ENCODE measurements at places on chromosomes 16 and 17.

- DNase-seq = no peak
Measured at GRCh38 chr16:56774016-56774680, 44.2 kb downstream of the NUP93 start.

DNA sequence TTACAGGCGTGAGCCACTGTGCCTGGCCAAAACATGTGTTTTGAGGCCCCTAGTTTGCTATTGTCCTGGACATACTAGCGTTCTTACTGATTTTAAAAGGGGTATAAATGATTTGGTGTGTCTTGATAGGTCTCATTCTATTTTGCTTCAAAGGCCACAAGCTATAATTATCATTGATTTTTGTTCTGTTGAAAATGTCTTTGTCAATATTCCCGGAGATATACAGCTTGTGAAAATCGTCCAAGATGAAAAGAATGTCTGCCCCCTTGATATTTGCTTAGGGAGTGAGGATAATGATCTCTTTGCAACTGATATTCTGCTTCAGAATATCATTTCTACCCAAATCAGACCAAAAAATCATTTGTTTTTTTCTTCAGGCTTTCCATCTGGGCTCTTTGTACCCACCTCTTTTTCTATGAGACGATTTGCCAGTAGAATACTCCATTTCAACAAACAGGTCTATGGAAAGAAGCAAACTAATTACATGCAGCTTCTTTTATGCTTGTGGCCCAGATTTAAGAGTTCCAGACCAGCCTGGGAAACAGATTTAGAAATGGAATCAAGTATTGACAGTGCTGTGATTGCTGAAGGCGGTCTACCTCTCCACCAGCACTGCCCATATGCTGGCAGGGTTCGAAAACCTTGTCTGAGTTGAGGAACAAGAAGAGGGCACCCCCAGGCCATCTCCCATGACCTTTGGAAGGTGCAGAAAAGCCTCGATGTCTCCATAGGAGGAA, 14.1 kb upstream of the ST6GALNAC1 start:
- no peak for DNase-seq

DNA sequence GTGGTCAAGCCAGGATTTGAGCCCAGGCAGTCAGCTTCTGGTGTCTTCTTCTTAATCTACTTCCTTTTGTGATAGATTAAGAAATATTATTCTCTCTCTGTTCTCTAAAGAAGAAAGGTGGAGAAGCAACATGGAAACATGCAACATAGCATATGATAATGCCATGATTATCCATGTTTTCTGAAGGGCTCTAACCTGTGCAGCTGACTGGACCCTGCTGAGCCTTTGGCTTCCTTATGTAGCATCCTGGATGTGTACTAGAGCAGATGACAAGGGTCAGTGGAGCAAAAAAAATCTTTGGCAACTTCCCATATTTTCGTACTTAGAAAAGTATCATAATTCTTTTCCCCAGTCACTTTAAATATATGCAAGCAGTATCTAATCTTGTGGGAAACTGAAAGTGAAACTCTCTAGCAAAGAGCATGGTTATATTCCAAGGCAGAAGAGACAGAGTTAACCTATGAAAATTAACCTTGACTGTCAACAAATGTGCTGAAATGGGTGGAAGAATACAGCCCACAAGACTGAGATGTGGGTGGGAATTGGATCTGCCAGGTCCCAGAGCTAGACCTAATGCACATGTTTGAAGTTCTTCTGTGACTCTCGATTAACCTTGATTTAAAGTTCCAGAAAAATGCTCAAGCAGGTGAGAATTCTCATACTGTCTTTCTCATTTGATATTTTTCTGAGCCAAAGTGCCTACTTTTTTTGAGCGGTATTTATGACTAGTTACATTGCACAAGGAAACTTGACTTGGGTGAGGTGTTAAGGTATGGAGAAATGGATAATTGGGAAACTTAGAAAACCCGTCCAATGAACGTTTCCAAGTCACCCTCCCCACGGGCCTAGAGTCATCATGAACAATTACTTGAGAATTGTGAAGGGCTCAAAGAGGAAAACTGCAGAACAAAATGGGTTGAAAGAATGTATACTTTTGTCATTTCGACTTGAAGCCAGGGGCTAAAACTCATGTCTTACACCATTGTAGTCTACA, 248.6 kb downstream of the FTO start:
- peak; percentile 30 for DNase-seq

DNA sequence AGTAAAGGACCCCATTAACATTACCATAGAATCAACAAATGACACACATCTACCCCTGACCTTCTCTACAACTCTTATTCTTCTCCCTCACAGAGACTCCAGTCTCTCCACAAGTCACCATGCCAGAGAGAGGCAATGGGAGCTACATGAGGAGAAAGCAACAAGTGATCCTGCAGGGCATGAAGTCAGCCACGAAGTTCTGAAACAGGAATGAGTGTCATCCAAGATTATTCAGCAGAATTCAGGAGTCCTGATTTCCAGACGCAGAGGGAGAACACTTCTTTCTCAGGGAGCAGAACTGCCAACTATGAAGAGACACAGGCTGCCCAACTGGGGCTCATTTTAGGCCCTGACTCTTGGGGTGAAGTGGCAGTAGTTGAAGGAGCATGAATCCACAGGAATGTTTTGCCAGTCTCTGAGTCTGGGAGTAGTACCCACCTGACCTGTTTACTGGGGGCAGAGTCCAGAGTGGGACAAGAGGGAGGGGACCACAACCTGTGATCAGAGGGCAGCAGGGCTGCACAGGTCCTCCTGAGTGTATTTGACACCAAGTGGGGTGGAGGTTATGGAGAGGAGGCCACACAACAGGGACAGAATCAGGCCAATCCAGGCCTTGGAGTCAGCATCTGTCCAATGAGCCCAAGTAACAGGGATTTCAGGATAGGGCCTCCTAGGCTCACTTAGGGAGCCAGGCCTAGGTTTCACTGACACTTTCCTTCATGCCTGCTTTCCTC, 2.4 kb upstream of the MTMR4 start:
- DNase-seq = no peak

- DNase-seq = no peak
Measured at GRCh38 chr17:48588528-48588927, 1.5 kb downstream of the HOXB3 start.

GRCh38 chr17:73645050-73645871, 1.0 kb upstream of the SDK2 start:
- DNase-seq = peak; percentile 86

- no peak for DNase-seq
Measured at GRCh38 chr17:6107791-6108190, 37.6 kb downstream of the WSCD1 start.

- DNase-seq = no peak
Measured at GRCh38 chr17:59800530-59800942, 92.2 kb downstream of the TUBD1 start.

- DNase-seq = no peak
Measured at GRCh38 chr17:44760474-44761308, 1.9 kb downstream of the ADAM11 start.

DNA sequence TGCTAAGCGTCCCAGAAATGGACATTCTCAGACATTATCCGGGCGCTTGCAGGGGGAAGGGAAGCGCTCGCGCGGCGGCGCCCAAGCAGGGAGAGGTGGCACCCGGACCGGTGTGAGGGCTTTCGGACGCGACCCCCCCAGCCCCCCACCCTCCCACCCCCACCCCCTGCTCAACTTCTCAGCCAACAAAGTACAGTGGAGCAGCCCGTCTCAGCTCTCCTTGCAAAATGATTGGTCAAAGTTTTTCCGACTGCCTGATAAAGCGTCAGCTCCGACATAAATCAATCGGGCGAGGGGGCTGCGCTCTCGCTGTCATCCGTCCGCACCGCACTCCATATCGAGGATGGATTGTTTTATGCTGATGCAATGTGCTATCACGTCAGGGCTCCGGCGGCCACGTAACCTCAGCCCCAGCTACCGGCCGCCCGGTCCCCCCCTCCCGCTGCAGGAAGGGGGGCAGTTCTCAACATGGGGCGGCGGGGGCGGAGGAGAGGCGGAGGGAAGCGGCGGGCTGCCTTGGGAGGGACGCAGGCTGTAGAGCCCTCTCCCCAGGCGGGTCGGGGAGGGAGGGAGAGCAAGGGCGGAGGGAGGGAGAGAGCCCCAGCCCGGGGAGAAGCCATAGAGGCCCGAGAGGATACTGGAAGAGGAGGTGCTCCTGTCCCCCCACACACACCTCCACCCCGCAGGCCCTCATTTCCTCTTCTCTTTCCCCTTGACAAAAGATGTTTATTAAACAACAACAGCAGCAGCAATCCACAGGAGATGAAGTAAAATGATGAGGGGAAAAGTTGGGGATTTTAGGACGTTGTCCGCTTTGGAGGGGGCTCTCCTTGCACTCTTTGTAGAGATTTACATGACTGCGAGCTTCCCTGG, at the start of gene HOXB9:
Gene HOXB9, minus strand, starts transcription at position 114 of the 873 bp plus-strand sequence. Its CDS starts 89 bp downstream, at position 25.
- no peak for DNase-seq

- DNase-seq = no peak
Measured at GRCh38 chr17:62937606-62938005, 28.4 kb upstream of the TANC2 start.

- DNase-seq = no peak
Measured at GRCh38 chr17:79201536-79202227, 127.1 kb downstream of the ENGASE start.

DNA sequence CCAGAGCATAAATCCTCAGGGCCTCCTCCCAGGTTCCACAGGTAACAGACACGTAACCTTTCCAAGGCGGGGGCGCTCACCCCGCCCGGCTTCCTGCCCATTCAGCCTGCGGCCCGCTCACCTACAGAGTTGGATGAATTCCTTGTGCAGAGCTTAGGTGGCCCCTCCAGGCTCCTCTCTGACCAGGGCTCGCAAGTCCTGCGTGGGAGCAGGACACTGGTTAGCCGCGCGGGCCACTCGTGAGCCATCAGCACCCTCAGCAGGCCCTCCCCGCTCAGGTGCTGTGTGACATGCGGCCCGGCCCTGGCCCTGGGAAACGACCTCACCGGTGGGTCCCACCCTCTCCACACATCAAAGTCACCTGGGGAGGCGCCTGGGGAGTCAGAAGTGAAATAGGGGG, 528 bp downstream of the TERB1 start:
- no peak for DNase-seq

DNA sequence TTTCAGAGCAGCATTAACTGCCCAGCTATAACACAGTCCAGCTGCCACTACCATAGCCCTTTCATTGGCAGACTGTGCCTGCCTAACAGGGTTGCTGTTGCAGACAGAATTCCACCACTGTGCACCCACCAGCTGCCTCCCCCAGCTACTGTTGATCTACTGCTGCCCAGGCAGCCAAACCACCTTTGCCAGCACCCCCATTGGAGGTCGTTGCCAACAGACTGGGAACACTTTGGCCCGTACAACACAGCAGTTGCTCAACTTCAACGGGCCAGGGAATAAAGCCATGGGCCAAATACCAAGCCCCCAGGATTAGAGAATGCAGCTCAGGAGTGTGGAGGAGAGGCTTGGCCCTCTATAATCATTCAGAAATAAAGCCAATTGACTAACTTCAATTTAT, 473.6 kb downstream of the CDH11 start:
- no peak for DNase-seq

- no peak for DNase-seq
Measured at GRCh38 chr16:1155353-1156054, 2.6 kb downstream of the CACNA1H start.

DNA sequence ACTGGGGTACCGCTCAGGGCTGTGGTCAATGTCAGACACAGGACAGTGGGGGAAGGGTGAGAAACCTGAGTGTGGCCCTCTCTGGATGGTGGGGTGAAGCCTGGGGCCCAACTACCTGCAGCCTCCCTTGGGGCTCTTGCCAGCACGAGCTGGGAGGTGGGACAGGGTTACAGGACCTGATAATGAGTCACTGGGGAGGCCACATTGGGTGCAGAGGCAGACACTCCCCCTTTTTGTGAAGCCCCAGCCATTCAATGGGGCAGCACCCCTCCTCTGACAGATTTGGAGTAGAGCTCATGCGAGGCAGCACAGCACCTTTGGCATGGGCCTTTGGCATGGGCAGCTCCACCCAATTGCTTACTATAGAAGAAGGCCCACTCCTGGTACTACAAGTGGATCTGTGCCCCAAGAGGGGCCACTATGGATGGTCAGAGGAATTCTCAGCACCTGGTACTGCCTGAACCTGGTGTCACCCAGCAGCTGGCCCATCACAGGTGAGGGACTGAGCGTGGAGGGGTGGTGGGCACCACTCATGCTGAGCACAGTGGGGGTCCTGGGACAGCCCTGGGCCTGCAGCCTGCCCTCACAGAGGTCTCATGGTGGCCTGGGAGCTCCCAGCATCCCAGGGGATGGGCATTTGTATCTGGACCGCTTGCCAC, 45.2 kb upstream of the SMPD3 start:
- DNase-seq = no peak

GRCh38 chr17:43546319-43547188, at the start of gene ETV4:
ETV4 (minus strand) TSS chr17:43546340; CDS start chr17:43545617, 723 bp downstream.
- DNase-seq = peak; percentile 71

GRCh38 chr17:67365738-67366192, 612 bp downstream of the PSMD12 start:
- no peak for DNase-seq

DNA sequence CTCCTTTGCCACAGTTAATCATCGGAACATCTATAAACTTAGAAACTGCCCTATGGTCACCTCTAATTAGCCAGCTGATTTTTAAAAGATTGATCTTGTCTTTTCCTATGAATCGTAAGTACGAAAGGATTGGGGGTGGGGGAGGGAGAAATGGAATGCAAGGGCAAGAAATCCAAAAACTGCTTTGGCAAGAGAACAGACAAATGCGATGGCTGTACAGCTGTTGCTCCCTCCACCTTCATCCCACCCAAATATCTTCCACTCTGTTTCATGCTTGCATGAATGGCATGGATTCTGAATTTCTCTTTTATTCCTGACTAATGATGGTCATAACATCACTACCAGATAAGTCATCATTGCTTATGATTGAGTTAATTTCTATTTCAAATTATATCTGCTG, 165.7 kb downstream of the STX8 start:
- no peak for DNase-seq

DNA sequence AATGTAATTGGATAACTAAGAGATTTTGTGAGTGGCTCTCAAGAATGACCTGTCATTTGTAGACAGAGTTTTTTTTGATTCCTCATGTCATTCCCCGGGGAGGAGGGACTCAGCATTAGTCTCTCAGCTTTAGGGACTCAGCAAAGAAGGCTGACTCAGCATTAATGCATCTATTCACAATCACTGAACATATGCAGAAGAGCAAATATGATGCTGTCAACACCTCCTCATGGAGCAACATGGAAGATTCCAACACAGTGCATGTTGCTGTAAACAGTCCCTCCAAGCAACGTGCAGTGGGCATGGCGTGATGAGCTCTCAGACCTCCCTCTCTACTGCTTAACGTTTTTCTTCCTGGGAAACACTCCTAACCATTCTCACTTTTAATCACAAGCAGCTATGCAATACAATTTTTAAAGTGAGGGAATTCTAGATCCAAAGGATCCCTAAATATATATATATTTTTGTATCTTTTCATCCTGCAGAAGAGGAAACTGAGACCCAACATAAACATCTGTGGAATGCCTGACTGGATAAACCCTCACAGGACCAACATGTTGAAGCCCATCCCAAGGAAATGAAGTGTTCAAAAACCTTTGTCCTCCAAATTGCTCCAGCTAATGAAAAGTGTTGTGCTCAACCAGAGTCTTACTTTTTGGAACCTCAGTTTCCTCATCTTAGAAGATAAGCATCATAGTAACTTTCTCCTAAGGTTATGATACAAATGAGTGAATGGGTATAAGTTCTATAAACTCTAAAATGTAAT, 38.9 kb downstream of the TMEM100 start:
- DNase-seq = no peak

- no peak for DNase-seq
Measured at GRCh38 chr16:2166263-2167067, 10.9 kb downstream of the TRAF7 start.

All from NCI-H1092 treated with DMSO at 0.1 percent for 48 hours (cell line).